Renal cortex interstitium (tissue), 15 donors: ENCODE measurements at places on chromosomes 11 and 22.

DNA sequence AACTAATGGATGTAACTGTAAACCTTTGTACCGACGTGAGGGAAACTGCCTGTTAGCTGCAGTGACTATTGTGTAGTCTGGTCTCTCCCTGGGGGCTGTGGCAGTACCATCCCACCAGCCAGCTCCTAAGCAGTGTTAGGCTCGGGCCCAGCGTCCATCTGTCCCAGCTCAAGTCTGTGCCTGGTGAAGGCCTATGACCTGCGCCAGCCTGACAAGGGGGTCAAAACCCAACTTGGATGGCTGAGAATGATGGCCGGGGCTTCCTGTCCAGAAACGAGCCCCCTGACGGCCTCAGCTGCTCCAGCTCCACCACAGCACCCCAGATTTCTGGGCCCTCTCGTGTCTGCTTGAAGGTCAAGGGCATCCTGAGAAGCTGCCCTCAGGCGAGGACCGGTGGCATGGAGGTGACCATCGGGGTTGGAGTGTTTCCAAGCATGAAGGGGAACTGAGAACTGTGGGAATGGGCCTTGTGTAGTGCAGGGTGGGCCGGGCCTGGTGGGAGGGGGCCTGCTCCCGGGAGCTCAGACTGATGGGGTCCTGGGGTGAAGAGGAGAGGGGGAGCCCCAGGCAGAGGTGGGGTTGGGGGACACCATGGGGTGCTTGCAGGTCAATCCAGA, 14.3 kb upstream of the SPI1 start:
- DNase-seq = no peak

DNA sequence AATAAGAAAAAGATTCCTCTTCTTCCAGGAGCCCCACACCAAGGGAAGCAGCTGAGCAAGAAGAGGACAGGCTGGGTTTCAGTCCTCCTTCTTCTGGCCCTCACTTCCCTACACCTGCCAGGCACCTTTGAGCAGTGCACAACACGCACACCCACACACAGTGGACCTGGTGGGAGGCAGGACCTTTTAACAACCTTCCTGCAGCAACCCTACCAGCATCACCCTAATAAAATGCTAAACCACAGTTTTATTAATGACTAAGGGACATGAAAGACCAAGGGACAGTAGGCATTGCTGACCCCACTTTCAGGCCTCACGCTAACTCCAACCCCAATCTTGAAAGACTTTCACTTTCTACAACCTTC, 12.2 kb downstream of the ARAP1 start:
- no peak for DNase-seq

DNA sequence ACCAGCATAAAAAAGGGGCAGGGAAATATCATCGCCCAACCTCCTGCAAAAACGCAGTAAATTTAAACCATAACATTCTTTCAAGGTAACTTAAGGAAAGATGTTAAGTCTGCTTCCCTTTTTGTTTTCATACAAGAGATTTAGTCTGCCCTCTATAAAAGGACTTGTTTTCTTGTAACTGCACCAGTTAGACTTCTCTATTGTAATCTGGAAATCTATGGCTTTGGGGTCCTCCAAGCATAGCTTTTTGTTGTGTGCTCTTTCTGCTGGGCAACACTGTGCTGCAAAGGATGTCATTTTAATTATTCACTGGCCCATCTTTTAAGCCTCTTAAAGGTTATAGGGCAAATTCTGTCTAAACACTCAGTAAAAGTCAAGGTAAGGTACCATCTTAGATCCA, 136.0 kb downstream of the MAML2 start:
- no peak for DNase-seq

DNA sequence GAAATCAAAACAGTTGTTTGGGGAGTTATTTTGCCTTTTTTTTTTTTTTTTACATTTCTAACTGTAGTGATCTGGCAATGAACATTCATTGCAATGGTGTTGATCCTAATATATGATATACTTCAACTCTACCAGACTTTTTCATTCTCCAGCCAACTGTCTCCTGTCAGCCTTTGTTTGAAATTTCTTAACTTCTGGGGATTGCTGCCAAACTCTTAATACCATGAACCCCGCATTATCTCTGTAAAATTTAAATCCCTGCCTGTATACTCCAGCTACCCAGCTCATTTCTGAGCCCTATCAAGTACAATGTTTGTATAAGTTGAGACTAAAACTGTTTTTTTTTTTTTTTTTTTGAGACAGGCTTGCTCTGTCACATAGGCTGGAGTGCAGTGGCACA, 280.7 kb downstream of the TTC28 start:
- DNase-seq = no peak

DNA sequence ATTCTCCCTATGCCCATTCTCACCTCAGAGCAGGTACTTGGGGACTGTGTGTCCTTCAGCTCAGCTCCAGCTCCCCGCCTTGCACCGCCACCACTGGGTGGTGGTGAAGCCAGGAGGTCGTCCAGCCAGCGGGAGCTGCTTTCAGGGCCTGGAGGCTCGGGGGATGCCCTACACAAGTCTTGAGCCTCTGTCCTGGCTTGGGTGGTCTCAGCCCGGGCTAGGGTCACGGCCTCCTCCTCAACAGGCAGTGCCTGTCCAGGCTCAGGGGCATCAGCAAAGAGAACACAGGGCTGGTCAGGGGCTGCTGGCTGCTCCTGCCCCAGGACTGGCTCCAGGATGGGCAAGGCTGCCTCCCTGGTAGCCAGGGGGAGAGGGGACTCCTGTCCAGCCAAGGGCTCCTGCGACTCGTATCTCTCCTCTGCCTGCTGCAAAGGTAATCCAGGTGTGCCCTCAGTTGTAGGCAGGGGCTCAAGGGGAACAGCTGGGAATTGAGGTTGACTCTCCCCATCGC, 12.2 kb downstream of the TNKS1BP1 start:
- DNase-seq = no peak

DNA sequence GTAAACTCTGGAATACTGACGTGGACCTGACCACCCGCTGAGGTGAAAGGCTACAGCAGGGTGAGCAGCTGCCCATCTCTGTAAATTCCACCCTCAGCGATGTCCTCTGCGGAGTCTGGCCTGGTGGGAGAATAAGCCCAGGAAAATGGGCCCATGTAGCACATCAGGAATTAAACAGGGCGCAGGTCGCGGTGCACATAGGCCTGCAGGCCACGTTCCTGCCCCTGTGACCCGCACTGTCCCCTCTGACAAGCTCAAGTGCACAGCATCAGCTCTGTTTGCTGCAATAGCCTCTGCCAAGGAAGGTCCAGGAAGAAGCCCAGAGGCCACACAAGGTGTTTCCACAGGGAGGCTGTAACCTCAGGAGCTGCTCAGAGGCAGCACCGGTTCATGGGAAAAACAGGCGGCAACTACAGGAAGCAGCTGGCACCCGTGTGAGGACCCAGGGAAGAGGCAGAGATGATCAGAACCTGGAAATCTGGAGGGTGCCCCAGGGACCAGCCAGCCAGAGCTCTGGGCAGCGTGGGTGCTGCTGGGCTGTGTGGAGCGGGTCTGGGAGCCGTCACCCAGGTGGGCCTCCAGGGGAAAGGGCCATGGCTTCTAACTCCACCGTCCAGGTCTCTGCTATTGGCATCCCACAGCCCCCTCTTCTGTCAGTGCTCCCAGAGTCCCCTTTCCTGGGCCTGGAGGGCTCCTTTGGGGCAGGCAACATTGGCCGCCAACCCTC, 808 bp upstream of the IFITM2 start:
- no peak for DNase-seq

DNA sequence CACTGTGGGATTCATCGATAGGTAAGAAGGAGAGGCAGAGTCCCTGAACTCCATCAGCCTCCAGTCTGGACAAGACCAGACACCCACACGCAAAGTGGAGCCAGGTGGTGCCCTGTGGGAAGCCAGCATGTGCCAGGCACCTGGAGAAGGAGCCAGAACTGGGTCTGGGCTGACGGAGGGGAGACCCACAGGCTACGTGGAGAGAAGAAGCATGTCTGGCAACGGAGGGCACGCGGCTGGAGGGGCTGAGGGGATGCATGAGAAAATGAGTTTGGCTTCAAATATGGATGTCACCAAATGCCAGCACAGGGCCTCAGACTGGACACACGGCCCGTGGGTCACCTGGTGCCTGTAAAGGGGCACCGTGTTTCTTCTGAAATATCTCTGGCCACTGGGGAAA, 55.7 kb downstream of the LINC01488 start:
- no peak for DNase-seq

GRCh38 chr11:100777103-100777502, 90.0 kb downstream of the ARHGAP42 start:
- no peak for DNase-seq

- DNase-seq = no peak
Measured at GRCh38 chr11:74468936-74469335, 1.6 kb upstream of the KCNE3 start.

DNA sequence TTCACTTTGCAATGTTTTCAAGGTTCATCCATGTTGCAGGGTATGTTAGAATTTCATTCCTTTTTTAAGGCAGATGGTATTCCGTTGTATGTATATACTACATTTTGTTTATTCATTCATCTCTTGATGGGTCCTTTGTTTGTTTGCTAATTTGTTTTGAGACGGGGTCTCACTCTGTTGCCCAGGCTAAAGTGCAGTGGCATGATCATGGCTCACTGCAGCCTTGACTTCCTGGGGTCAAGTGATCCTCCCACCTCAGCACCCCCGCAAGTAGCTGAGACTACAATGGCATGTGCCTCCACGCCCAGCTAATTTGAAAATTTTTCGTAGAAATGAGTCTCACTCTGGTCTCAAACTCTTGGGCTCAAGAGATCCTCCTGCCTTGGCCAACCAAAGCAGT, 6.2 kb downstream of the UVRAG start:
- no peak for DNase-seq

DNA sequence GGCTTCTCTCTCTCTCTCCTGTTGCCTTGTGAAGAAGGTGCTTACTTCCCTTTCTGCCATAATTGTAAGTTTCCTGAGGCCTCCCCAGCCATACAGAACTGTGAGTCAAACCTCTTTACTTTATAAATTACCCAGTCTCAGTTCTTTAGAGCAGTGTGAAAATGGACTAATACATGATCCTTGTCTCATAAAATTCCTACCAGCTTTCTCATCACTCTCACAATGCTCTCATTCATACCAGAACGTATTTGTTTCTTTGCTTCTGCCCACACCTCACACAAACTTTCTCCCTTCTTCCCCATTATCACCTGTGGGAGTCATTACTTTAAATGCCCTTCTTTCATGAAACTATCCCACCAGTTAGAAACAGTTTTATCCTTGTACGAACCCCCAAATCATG, 62.7 kb upstream of the ARHGAP42 start:
- DNase-seq = no peak

DNA sequence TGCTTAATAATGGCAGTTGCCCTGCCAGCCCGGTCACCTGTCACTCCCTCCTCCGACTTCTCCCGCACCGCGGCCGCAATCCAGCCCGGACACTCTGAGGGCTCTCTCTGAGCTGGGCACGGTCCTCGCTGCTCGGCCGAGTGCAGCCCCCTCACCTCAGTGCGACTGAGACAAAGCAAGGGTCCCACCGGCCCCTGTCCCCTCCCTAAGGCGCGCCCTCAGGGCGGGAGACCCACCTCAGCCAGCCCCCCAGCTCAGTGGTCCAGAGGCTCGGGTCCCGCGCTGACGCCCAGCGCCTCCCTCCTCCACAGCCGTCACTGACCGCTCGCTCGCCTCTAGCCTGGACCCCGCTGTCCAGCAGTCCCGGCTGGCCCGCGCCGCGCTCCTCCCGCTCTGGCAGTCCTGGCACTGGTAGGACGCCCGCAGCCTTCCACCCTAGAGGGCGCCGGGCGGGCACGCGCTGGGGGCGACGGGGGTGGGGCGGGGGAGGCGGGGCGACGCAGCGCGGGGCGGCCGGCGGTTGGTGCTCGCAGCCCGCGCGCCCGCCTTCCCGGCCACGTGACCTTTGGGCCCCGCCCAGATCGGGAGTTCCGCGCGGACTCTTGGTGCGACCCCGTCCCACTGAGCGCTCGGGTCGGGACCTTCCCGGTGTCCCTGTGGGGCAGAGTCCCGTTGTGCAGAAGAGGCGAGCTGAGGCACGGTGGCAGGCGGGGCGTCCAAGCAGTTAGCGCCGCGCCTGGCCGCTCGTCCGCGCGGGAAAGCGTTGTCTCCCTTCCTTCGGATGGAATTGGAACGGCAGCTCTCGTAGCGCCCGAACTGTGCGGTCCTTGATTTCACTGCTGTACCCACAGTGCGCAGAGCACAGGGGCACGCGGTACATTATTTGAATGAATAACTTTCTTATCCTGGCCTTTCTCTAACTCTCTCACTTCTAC, 7.8 kb upstream of the L3MBTL2 start:
- DNase-seq = no peak

- no peak for DNase-seq
Measured at GRCh38 chr11:63858628-63859550, 20.0 kb downstream of the MARK2 start.

- no peak for DNase-seq
Measured at GRCh38 chr11:65793144-65793581, 6.3 kb downstream of the OVOL1 start.

DNA sequence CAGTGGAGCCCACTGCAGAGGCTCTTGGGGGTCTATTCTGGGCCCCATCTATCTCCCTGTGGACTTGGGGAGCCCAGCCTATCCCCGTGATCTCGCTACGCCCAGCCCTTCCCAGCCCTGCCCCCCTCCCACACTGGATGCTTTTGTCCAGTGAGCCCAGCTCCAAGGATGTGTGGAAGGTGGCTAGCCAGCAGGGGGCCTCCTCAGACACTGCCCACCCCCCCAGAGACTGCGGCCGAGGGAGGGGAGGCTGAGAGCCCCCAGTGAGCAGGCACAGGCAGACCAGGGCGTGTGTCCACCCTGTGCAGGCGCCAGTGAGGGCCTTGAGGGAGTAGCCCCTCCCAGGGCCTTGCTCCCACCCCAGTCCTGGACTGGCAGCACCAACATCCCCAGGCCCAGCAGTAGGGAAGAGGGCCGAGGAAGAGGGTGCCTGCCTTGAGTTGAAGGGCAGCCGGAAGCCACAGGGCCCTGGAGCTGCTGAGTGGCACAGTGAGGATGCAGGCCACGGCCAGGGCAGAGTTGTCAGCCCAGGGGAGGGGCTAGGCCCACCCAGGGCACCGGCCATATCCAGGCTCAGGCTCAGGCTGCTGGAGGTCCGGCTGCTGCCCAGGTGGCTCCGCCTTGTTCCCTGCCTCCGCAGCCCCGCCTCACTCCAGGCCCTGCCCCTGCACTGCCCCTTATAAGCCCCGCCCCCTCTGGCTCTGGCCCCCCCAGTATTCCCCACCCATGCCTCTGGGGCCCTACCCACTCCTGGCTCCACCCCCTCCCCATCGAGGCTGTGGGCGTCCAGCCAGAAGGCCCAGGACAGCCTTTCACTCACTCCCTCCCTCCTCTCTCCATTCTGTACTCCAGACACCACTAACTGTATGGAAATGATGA, 28.0 kb downstream of the MOB2 start:
- DNase-seq = no peak

DNA sequence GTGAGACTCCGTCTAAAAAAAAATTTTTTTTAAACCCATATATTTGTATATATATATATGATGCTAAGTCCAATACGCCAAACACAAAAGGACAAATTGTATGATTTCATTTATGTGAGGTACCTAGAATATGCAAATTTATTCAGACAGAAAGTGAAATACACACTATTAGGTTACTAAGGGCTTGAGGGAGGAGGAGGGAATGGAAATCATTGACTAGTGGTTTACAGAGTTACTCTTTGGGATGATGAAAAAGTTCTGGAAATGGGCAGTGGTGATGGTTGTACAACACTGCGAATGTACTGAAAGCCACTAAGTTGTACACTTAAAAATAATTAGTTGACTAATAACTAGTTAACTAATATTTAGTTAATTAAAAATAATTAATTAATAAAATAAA, 36.2 kb upstream of the FGF3 start:
- no peak for DNase-seq
